ENCODE measurements at places on chromosomes 7 and 10.

- DNase-seq = no peak
Observed at GRCh38 chr7:140054751-140055150, 8.0 kb downstream of the PARP12 start.

DNA sequence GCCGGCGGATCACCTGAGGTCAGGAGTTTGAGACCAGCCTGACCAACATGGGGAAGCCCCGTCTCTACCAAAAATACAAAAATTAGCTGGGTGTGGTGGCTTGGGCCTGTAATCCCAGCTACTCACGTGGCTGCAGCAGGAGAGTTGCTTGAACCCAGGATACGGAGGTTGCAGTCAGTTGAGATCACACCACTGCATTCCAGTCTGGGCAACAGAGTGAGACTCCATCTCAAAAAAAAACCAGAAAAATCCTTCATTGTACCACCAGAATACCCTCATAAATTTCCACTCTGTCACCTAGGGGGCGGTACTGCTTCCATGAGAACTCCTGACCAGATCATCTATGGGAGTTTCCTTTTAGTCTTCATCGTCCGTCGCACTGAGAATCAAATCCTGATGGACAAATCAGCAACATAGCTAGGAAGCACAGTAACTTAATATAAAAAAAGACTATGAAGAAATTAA, 225.8 kb upstream of the KLF14 start:
- DNase-seq = peak; percentile 73

DNA sequence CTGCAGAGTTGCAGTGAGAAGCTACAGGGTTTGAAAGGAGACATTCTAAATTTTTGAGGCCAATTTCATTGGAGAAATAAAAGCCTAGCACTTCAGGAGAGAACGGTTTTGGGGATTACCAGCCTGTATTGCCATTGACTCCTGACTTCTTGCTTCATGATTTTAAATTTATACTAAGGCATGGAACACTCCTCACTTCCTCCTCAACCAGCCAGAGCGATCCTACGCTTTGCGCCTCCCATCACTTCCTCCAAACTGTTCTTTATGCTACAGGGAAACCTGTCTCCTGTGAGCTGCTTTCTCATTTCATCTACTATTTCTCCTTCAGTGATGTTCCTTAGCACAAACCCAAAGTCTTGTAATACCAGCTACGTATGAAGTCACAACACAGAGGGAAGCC, 495.1 kb downstream of the SUGCT start:
- no peak for DNase-seq

DNA sequence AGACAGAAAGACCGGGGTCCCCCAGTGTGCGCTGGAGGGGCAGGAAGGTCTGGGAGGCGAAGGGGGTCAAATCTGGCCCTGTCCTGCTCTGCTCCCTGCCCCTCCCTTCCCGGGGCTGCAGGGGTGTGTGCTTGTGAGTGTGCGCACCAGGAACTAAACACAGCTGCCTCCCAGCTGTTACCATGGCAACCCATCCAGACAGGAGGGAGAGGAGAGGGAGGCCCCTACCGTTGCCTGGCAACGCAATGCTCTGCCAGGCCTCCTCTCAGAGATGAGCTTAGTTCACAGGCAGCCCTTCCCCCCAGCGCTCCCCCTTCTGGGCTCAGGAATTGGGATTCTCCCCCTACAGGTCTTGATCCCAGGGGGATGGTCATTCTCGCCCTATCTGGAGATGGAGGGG, 6.1 kb downstream of the NYAP1 start:
- peak; percentile 53 for DNase-seq

- no peak for DNase-seq
Observed at GRCh38 chr10:104043185-104043830, 42.4 kb downstream of the COL17A1 start.

DNA sequence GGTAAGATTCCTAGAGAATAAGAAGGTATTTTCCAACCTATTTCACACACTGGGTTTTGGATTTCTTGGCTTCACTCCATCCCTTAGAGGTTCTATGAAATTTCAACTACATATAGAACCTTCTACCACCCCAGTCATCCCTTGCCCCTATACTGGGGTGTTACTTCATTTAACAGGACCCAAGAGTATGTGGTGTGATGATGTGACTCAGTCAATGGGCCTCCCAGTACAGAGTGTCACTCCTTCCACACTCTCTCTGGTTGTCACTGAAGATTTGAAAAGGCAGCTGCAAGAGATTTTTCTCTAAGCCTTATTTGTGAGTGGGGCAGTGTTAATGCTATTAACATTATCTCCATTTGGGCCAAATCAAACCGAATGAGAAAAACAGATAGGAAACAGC, 33.5 kb downstream of the FGFBP3 start:
- no peak for DNase-seq

DNA sequence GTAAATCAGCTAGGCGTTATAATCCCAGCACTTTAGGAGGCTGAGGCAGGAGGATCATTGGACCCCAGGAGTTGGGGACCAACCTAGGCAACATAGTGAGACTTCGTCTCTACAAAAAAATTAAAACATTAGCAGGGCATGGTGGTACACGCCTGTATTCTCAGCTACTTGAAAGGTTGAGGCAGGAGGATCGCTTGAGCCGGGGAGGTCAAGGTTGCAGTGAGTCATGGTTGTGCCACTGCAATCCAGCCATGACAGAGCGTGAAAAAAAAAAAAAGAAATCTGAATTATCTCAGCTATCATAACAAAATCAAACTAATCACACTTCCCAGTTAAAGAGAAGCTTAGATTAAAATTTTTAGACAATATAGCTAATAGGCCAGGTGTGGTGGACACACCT, 35.3 kb downstream of the ATAD1 start:
- DNase-seq = no peak

DNA sequence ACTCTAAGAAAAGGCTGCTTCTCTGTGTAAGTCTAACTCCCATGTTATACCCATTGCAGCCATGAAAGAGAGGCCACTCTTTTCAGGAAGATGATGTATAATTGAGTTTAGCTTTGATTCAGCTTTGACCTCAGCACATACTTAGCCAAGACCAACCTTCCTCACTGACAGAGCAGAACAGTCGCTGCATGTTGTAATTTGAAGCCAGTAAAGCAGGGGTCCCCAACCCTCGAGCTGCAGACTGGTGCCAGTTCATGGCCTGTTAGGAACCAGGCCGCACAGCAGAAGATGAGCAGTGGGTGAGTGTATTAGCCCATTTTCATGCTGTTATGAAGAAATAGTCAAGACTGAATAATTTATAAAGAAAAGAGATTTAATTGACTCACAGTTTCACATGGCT, 223.9 kb downstream of the GPR158 start:
- no peak for DNase-seq

DNA sequence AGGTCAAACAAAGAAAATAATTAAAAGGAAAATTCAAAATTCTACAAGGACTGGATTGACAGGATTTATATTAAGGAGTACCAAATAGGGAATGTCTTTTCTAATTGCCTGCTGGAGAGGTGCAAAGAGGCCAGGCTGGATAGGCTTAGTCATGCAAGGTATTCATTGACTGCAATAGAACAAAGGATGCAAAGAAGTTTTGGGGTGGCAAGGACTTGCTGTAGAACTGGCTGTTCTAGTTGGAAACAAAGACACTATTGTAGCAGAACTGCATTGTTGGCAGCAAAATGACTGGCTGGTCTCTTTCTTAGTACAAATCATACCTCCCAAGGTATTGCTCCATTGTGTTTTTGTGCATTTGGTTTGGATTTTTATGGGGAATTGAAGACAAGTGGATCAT, 10.1 kb downstream of the ITGB8 start:
- DNase-seq = no peak

DNA sequence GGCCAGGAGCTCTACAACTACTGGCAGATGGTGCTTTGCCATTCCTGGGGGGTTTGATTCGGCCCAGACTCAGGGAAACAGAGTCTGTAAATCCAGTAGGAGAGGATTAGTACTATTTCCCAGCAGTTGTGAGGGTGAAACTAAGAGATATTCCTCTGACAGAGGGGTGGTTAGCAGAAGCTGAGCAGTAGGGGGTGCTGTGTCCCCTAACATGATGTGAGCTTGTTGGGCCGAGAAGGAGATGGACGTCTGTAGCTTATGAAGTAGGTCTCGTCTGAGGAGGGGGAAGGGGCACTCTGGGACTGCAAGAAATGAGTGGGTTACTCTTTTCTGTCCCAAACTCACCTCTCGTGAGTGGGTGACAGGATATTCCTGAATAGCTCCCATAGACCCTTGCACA, 179.2 kb upstream of the MBL2 start:
- DNase-seq = peak; percentile 3

DNA sequence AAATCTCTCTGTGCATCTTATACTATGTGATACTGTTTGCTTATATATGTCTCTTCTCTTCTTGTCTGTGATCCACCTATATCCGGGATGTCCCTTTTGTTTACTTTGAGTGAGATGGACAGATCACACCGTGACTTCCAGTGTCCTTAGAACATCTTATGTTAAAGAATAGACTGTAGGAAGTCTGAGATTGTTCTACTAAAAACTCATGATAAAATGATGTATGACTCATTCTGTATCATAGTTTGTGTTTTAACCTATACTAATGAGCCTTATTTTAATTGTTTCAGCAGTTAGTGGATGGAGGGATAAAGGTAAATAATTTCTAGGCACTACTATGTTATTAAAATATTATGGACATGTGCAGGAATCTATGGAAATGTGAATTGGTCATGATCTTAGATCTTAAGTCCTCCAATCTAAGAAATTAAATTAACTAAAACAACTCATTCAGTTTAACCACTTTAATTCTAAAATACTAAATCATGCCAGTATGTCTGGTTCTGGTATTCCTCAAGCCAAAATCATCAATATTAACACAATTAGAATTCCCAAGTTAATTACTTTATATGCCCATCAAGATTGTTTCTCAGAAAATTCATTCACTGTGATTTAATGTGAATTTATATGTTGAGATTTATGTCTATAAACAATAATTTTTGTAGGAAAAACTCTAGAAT, 32.0 kb downstream of the ITGB8 start:
- no peak for DNase-seq

GRCh38 chr7:108134486-108134885, 4.3 kb upstream of the LAMB4 start:
- no peak for DNase-seq

DNA sequence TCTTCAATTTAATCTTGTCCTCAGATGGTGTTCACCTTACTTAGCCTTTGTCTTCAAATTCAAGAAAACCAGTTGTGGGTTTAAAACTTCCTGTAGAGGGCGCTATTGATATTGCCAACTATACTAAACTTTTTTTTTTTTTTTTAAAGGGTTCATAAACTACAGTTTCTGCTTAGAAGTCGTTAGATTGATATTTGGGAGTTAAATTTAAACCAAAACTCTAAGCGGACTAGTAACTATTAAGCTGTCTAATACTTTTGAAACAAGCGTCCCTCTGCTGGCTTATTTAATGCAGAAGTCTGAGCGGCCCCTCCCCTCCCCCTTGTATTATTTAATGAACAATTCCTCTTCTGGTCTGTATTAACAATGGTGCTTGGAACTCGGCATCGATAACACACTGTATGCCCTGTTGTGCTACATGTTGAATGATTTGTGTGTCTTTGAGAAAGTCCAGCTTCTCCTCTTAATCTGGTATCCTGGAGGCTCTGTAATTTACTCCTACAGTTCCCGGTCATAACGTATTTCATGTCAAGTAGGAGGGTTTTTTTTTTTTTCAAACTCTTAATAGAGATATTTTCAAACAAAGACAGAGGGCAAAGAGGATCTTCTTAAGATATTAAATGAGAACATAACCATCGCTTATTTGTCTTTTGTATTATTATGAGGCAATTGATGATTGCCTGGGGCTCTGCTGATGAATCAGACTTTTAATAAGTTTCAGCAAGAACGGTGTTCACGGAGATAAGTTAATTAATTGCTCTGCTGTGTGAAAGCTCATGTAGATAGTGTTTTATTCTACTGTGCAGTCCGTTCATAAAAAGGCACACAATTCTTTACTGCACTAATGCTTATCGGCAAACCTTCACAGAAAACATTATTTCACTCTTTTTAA, 22.6 kb upstream of the CREB5 start:
- peak; percentile 35 for DNase-seq

DNA sequence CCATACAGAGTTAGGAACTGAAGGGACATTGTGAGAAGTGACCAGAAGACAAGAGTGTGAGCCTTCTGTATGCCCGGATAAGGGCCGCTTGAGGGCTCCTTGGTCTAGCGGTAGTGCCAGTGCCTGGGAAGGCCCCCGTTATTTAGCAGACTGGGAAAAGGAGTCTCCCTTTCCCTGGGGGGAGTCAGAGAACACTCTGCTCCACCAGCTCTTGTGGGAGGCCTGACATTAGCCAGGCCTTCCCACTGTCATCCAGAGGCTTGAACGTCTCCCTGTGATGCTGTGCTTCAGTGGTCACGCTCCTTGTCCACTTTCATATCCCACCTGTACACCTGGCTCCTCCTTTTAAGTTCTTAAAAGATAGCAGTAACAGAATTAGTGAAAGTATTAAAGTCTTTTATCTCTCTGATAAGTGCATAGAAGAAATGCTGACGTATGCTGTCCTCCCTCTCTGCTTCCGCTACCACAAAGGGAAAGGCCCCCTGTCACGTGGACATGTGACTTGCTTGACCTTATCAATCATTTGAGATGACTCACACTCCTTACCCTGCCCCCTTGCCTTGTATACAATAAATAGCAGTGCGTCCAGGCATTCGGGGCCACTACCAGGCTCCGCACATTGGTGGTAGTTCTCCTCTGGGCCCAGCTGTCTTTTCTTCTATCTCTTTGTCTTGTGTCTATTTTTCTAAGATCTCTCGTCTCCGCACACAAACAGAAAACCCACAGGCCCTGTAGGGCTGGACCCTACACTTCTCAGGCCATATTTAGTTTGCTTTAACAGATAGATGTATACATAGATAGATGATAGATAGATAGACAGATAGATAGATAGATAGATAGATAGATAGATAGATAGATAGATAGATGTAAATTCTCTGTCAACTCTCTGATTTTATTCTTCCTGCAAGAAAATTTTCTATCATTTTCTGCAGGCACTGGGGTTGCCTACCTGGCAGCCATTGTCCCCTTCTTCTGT, 131.5 kb upstream of the JCAD start:
- no peak for DNase-seq

DNA sequence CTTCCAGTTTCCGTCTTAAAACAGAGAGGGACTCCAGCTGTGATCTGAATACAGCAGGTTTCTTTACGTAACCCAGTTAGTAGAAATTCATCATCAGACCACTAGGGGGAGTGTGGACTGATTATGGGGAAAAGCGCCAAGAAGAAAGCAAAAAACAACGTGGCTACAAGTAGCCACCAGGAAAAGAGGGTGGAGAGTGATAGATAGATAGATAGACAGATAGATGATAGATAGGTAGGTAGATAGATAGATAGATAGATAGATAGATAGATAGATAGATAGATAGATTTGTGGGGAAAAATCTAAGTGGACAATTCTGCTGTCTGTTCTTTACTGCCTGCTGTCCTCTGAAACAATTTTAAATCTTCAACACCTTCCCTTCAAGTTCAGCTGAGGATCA, 12.7 kb upstream of the AKR1B10 start:
- DNase-seq = peak; percentile 71

Data from CD4-positive, alpha-beta T cell treated with Interleukin-10 for 1 hour (primary cell).